ENCODE measurements at places on chromosomes 3 and 15.

- DNase-seq, result no peak
These were observed 204.6 kb upstream of the IL12A start for GRCh38 chr3:159783780-159784742.

- DNase-seq, result no peak
These were observed 47.3 kb downstream of the EIF3J start for GRCh38 chr15:44584162-44584749.

DNA sequence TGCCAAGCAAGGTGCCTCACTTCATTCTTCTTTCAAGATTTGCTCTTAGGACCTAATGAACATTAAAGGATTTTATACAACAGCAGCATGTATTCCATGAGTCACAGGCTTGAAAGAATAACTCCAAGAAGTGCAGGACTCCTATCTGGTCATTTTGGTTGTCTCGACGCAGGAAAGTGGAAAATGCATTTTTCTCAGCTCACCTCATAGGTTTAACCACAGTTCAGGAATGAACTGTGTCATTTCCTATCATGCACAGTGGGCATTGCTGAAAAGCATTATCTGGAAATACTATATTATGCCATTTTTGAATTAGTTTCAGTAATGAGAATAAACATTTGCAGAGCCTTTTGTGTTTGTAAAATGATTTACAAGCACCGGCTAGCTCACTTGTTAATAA lies 98.7 kb upstream of the BFSP2 start:
- no peak for DNase-seq

GRCh38 chr3:14561051-14561960 lies 21.2 kb upstream of the GRIP2 start:
- no peak for DNase-seq

DNA sequence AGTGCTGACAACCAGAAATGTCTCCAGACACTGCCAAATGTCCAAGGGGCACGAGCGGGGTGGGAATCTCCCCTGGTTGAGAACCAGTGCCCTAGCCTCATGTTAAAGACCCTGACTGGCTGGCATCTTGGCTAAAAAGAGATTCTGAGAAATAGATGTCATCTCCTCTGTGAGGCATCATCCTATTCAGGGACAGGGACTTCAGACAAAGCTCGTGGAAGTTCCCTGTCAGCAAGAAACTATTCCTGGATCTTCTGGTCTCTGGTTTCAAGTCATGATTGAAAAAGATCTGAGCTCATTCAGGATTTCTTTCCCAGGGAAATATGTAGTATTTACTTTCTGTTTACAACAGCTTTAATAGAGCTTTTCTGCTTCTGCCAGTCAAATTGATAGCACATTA lies 10.8 kb downstream of the WDR5B start:
- DNase-seq, result no peak

DNA sequence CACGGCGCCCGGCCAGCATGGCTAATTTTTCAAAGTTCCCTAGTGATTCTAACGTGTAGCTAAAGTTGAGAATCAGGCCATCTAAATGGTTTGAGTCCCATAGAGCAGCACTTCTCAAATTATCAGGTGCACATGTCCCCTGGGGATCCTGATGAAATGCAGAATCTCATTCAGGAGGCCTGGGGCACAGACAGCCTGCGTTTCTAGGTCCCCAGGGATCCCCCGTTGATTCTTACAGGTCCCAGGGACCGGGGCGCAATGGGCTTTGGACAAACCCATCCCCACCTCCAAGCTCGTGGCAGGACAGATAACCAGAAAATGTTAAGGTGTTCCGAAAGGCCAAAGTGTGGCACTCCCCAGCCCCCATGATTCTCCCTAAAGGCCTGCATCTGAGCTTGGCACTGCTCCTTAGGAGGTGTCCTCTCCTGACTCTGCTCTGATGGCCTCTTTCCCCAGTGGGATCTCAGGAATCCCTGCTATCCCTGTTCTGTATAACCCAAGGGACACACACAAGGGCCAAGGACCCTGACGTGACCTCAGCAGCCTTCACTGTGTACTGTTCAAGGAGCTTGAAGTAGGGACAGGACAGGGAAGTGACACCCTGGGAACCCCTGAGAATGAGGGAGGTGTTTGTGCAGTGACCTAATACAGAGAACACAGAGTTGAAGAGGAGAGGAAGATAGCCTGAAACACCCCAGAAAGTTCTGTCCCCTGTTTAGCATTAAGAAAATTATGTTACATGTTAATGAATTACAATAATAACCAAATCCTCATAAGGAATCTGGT lies 8.0 kb downstream of the LRRK1 start:
- no peak for DNase-seq

DNA sequence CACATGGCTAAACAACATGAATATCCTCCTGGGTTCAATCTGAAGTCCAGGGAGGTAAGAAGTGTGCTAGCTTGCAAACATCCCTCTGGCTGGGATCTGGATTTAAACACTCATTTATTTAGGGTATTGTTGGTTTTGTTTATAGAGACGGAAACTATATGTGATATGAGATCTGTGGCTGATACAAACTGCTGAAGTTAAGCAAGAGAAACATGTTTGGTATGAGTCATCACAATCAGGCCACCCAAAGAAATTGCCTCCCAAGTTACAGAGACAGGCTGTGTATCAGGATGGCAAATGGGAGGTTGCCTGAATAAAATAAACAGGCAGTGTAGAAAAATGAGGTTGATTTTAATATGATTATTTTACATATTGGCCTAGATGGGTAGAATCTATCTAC lies 562.1 kb downstream of the IGSF11 start:
- DNase-seq, result no peak

All from anterior cingulate cortex (tissue), 58 donors.